Heart right ventricle (tissue), 16 donors: ENCODE measurements at places on chromosomes 6 and 20.

DNA sequence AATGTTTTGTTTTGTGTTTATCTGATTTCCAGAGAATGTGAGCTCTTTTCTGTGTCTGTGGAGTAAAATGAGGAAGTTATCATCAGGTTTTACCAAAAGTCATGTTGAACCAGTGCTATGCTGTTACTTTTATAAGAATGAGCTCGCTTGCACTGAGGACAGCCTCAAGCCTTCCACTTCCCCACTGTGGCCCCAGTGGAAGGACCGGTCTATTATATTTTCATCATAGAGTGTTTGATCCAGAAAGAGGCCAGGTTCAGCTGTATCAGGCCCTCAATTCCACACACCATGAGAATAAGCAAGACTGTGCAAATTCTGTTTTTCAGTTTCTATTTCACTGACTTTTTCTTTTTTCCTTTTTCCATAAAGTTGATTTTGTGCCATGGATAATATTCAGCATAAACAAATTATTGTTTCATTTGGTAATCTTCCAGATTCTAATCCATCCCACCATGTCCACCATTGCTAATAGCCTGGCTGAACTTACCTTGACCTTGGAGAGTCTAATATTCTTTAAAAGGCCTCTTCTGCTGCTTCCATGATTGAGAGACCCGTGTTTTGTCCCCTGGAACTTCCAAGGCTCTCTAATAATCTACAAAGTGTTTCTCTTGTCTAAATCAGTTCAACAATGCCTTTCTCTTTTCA, 286.2 kb downstream of the THBS2 start:
- H3K36me3 ChIP-seq, result no peaks in the 10 kb centered on the region
- no peak for DNase-seq
- peaks cover 16% of the 10 kb centered on the region for H3K4me1 ChIP-seq
- H3K27me3 ChIP-seq, result peaks cover 4% of the 10 kb centered on the region
- no peak overlapping the region for H3K4me3 ChIP-seq

DNA sequence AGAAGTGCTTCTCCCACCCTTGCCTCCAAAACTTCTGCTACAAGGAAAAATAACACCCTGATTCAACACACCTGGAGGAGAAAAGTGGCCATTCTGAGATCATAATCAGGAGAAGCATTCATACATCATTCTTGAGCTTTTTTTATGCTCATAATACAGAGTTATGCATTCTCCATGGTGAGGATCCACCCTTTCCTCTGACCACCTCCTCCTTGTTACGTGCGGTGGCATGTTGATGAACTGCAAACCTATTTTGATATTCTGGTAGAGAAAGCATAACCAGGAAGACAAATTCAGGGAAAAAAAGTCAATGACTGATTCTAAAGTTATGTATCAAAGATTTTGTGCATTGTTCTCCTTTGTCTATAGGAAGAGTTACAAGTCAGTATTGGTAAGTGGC, 169.8 kb downstream of the KLHL32 start:
- no peak overlapping the region for H3K27ac ChIP-seq
- no peaks in the 10 kb centered on the region for H3K36me3 ChIP-seq
- no peaks in the 10 kb centered on the region for H3K4me1 ChIP-seq
- no peak for DNase-seq
- no peak overlapping the region for H3K4me3 ChIP-seq

DNA sequence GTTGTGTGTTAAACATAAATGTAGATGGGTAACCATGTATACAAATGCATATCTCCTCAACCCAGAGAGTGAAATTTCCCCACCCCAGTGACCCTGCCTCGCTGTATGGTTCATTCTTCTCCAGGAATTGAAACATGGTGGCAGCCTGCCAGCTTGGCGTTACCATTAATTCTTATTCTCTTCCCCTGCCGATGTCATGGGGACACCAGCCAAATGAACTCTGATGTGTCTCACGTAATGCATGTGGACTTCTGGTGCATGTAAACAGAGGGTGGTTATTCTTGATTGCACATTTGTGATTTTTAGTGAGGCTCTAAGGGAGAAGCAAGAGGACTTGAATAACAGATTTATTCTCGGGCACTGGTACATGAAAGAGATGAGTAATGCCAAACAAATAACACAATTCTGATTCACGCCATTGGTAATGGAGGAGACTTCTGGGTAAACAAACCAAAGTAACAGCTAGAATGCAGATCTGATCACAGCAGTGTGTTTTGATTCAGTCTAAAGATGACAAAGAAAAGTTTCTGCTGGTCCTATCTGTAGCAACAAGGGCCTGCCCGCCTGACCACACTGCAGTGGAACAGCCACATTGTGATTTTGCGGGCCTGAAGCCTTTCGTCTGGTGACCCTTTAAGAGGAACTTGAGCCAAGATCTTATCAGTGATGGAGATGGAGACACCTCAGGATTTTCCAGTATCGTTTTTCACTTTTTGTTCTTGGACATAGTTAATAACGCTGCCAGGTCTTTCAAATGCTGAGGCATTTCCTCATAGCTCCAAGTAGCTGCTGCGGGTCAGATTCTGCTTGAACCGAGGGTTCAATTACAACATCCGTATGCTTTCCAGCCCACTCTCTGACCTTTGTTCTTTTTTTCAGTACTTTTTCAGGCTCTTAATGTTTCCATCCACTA, 171.8 kb upstream of the AKAP12 start:
- H3K27me3 ChIP-seq, result no peaks in the 10 kb centered on the region
- H3K36me3 ChIP-seq, result no peaks in the 10 kb centered on the region
- peaks cover 65% of the 10 kb centered on the region for H3K4me1 ChIP-seq
- H3K4me3 ChIP-seq, result no peak overlapping the region
- H3K27ac ChIP-seq, result peak overlapping the region; percentile 47
- peak; percentile 64 for DNase-seq

DNA sequence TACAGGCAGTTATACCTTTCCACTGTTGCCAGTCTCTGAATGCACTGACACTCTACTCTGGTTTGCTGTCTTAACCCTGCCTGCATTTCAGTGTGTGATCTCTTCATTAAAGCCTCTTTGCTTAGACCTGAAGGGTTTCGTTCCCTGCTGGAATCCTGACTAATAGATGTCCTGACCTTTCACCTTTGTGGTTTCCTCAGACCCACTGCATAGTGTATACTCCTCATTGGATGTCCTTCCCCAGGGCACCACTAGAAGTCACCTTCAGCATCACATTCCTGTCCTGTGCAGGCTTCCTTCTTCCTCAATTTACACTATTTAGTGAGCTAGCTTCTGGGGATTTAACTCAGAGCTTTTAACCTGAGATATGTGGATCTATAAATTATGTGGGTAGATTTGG, 120.6 kb downstream of the RCAN2 start:
- H3K36me3 ChIP-seq, result no peaks in the 10 kb centered on the region
- no peak for DNase-seq
- H3K27ac ChIP-seq, result no peak overlapping the region
- no peaks in the 10 kb centered on the region for H3K27me3 ChIP-seq
- peaks cover 54% of the 10 kb centered on the region for H3K4me1 ChIP-seq
- no peak overlapping the region for H3K4me3 ChIP-seq

DNA sequence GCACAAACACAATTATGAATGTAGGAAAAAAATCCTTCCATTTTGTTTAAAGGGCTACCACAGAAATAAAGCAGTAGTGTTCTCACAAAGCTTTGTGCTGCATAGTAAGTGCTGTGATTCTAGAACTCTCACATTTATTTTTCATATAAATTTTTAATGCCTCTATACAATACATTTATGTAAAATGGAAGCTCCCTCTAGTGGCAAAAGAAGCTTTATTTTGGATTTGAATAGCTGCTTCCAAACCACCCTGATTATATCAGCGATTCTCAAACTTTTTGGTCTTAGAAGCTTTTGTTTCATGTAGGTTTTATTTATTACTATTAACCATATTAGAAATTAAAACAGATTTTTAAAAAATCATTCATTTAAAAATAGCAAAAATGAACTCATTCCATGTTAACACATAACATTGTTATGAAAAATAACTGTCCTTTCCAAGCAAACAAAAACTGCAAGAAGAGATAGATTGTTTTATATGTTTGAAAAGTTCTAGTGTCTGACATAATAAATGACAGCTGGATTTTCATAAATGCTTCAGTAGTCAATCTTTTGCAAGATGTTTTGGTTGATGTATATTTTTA, 38.4 kb downstream of the HS3ST5 start:
- DNase-seq, result no peak
- no peak overlapping the region for H3K27ac ChIP-seq
- H3K4me1 ChIP-seq, result no peaks in the 10 kb centered on the region
- no peaks in the 10 kb centered on the region for H3K36me3 ChIP-seq
- H3K27me3 ChIP-seq, result no peaks in the 10 kb centered on the region
- H3K4me3 ChIP-seq, result no peak overlapping the region

GRCh38 chr6:145731447-145731846, 3.9 kb downstream of the EPM2A start:
- DNase-seq, result no peak
- H3K4me1 ChIP-seq, result peaks cover 11% of the 10 kb centered on the region
- H3K27me3 ChIP-seq, result no peaks in the 10 kb centered on the region
- no peaks in the 10 kb centered on the region for H3K36me3 ChIP-seq

- no peaks in the 10 kb centered on the region for H3K36me3 ChIP-seq
- H3K4me1 ChIP-seq, result no peaks in the 10 kb centered on the region
- peaks cover 23% of the 10 kb centered on the region for H3K27me3 ChIP-seq
- H3K4me3 ChIP-seq, result no peak overlapping the region
Measured at GRCh38 chr20:22525821-22526220, 58.6 kb downstream of the FOXA2 start.

GRCh38 chr20:35432430-35432735, 5.6 kb downstream of the GDF5 start:
- DNase-seq, result no peak
- no peaks in the 10 kb centered on the region for H3K36me3 ChIP-seq
- no peak overlapping the region for H3K27ac ChIP-seq
- no peaks in the 10 kb centered on the region for H3K27me3 ChIP-seq

GRCh38 chr6:26390531-26390930, 7.6 kb downstream of the BTN2A2 start:
- H3K4me1 ChIP-seq, result no peaks in the 10 kb centered on the region
- DNase-seq, result no peak
- H3K36me3 ChIP-seq, result no peaks in the 10 kb centered on the region
- H3K4me3 ChIP-seq, result no peak overlapping the region

DNA sequence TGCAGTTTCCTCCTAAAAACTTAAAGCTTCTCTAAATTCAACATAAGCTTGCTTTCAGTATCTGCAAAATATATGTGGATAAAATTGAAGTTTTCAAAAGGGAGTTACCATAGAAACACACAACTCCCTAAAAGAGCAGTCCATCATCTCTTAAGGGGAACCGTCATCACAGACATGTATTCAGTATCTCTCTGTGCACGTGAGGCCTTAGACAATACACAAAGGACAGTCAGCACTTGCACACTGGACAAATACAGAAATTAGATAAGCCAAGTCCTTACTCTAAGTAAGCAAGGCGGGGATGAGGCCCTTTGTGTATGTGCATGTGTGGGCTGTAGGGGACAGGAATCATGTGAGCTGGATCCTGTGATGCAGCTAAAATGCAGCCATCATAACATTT, 136.6 kb downstream of the BACH2 start:
- no peak overlapping the region for H3K27ac ChIP-seq
- peaks cover 4% of the 10 kb centered on the region for H3K4me1 ChIP-seq

GRCh38 chr6:37696220-37696840, 1.4 kb downstream of the MDGA1 start:
- H3K36me3 ChIP-seq, result no peaks in the 10 kb centered on the region
- H3K4me3 ChIP-seq, result peak overlapping the region; percentile 83
- DNase-seq, result peak; percentile 31
- H3K4me1 ChIP-seq, result peaks cover 26% of the 10 kb centered on the region

- H3K27ac ChIP-seq, result no peak overlapping the region
- no peaks in the 10 kb centered on the region for H3K36me3 ChIP-seq
- H3K27me3 ChIP-seq, result no peaks in the 10 kb centered on the region
- H3K4me1 ChIP-seq, result no peaks in the 10 kb centered on the region
- H3K4me3 ChIP-seq, result no peak overlapping the region
- no peak for DNase-seq
Measured at GRCh38 chr20:43809206-43809819, 82.5 kb upstream of the GTSF1L start.

GRCh38 chr6:148874698-148875293, 128.0 kb downstream of the UST start:
- no peaks in the 10 kb centered on the region for H3K36me3 ChIP-seq
- H3K4me1 ChIP-seq, result no peaks in the 10 kb centered on the region
- H3K4me3 ChIP-seq, result peak overlapping the region; percentile 15
- no peaks in the 10 kb centered on the region for H3K27me3 ChIP-seq

DNA sequence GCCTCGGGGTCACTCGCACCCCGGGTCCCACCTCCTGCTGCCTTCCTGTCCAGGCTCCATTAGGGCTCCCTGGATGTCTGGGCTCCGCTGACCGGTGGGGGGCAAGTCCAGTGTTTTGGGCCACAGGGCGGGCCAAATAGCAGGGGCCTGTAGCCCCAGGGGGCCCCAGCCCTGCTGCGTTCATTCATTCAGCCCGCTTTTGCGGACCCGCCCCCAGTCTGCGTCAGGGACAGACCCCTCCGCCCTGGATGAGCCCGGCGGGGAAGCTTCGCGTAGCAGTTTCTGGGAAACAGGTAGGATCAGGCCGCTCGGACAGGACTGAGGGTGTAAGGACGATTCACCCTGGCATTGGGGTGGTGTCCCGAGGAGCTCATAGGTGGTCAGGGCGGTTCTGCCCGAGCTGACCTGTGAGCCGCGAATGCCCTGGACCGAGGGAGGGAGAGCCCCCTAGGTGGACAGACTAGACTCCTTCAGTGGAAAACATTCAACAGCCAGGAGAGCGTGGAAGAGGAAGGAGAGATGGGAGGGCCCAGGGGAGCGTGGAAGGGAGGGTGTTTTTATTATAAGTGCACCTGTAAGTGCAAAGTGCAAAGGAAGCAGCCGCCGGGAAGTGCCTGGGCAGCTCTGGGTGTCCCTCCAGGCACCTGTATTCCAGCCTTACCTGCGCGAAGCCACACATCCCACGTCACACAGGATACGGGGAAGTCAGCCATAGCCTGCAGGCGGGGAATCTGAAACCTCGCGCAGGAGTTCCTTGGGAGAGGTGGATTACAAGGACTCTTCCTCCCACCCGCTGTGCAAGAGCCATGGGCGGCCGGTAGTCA, 662 bp downstream of the ENTPD6 start:
- H3K4me1 ChIP-seq, result peaks cover 10% of the 10 kb centered on the region
- H3K27ac ChIP-seq, result peak overlapping the region; percentile 94
- no peaks in the 10 kb centered on the region for H3K27me3 ChIP-seq
- no peak for DNase-seq

DNA sequence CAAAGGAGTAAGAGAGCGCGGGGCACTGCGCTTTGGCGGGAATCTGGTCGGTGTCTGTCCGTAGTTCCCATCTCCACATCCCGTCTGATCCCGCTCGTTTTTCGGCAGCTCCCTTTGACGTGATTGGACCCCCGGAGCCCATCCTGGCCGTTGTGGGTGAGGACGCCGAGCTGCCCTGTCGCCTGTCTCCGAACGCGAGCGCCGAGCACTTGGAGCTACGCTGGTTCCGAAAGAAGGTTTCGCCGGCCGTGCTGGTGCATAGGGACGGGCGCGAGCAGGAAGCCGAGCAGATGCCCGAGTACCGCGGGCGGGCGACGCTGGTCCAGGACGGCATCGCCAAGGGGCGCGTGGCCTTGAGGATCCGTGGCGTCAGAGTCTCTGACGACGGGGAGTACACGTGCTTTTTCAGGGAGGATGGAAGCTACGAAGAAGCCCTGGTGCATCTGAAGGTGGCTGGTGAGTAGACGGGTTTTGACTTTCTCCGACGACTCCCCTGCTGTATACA, 1.4 kb downstream of the BTN1A1 start:
- H3K27me3 ChIP-seq, result peaks cover 26% of the 10 kb centered on the region
- DNase-seq, result peak; percentile 31
- no peaks in the 10 kb centered on the region for H3K36me3 ChIP-seq
